Amniotic epithelial cell (primary cell): ENCODE measurements at places on chromosomes 2 and 18.

- no peak for DNase-seq
Measured at GRCh38 chr2:226184540-226184939, 615.1 kb downstream of the IRS1 start.

DNA sequence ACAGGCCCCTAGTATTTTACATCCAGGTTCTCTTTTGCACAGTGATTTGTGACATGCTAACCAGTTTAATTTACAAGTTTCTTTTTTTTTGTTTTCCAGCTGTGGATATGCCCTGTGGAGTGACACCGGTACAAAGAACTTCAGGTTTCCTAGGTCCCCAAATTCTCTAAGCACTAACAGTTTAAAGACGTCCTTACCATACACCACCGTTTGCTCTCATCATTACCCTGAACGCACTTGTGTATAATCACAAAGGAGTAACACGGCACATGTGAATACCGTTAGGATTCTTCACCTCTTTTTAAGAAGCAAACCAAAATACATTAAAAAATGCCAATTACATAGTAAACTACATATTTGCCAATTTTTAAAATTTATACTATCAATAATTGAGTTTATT, 853 bp downstream of the LANCL1 start:
- DNase-seq: no peak

- DNase-seq: no peak
Measured at GRCh38 chr18:77033575-77033974, 99.0 kb downstream of the MBP start.

DNA sequence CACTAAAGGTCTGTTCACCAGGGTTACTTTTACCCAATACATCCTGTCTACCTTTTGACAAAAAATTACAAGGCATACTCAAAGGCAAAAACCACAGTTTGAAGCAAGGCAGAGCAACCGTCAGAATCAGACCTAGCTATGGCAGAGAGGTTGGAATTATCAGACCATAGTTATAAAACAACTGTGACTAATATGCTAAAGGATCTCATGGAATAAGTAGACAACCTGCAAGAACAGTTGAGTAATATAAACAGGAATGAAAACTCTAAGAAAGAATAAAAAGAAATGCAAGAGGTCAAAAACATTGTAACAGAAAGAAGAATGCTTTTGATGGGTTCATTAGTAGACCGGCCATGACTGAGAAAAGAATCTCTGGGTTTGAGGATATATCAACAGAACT, 318.8 kb upstream of the KCNH7 start:
- DNase-seq: peak; percentile 83

DNA sequence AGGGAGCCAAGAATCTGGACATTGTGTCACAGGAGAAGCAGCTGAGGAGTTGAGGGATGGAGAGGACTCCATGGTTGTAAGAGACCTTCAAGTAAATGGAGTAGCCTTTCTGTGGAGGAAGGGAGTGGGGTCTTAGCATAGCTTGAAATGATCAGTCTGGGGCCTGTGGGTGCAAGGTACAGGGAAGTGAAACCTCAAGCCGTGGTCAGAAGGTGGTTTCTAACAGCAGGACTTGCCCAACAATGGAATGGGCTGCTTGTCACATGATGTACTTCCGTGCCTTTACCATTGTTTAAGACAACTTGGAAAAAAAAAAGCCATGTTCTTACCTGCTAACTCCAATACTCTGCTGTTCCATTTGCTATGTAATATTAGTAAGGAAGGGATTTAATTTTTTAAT, 140.7 kb downstream of the LDLRAD4 start:
- DNase-seq: no peak

- DNase-seq: no peak
Measured at GRCh38 chr2:217409949-217410680, 550.3 kb upstream of the TNP1 start.

GRCh38 chr2:133599811-133600210, 31.5 kb upstream of the NCKAP5 start:
- DNase-seq: no peak

- DNase-seq: no peak
Measured at GRCh38 chr2:172434821-172435605, 7.6 kb downstream of the ITGA6 start.

DNA sequence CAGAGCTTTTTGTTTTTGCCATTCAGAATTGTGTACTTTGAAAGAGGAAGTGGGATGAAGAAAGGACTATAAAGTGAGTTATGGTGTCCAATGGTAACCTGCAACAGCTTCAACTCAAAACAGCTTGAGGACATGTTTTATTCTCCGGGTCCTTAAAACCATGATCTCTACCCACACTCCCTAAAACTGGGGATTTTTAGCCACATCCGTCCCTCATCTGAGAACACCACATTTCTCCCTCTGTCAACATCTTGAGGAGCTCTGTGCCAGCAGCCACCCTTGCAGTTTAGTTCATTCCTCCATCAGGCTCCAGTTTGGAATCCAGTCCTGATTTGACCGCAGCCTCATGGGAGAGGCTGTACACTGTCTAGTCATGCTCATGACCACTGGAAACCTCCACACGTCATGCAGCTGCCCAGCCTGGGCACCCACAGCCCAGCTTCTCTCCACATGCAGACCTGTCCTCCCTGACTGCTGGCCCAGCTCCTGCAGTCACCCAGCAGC, 62.6 kb downstream of the C18orf63 start:
- DNase-seq: no peak

GRCh38 chr2:69065735-69066336, 52.9 kb downstream of the ANTXR1 start:
- DNase-seq: no peak

GRCh38 chr2:131413148-131413747, 49.3 kb upstream of the RAB6D start:
- peak; percentile 57 for DNase-seq

GRCh38 chr2:195722075-195722474, 65.0 kb downstream of the SLC39A10 start:
- no peak for DNase-seq

GRCh38 chr2:200340508-200341224, 34.2 kb downstream of the SPATS2L start:
- DNase-seq: peak; percentile 88

GRCh38 chr2:174717916-174718315, 46.4 kb downstream of the CHRNA1 start:
- no peak for DNase-seq

- DNase-seq: no peak
Measured at GRCh38 chr2:11571170-11571569, 37.3 kb downstream of the GREB1 start.

- no peak for DNase-seq
Measured at GRCh38 chr2:192585418-192585817, 390.7 kb upstream of the TMEFF2 start.

GRCh38 chr2:5594249-5594695, 97.9 kb upstream of the SOX11 start:
- DNase-seq: no peak

DNA sequence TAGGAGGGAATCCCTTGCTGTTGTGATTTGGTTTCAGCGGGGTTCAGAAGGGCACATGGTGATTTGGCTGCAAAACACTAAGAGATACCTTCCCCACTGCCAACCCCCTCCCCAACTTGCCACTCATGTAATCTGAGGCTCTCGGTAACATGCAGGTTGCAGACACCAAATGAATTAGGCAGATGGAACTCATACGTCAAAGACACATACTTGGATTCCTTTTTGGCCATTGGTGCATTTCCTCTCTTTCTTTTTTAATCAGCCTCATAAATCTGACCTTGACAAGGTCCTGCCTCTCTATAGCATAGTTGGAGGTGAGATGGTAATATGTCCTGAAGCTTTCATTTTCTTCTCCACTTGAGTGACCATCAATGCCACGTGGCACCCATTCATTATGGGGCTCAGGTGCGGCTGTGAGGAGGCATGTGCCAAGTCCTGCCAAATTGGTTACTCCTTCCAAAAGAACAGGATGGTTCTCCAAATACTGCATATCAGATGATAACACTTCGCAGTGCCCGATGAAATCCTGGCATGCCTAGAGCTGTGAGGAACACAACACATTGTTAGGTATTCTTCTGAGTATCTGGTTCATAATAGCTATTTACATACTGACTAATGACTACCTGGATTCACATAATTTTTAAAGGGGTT, 8.3 kb upstream of the TMEM178A start:
- DNase-seq: no peak

GRCh38 chr18:64097497-64097896, 51.4 kb downstream of the LINC00305 start:
- no peak for DNase-seq

- peak; percentile 72 for DNase-seq
Measured at GRCh38 chr2:142130111-142131009, 456 bp downstream of the LRP1B start.

- DNase-seq: peak; percentile 96
Measured at GRCh38 chr2:189129971-189130370, 49.6 kb downstream of the COL5A2 start.

- no peak for DNase-seq
Measured at GRCh38 chr2:72926368-72926767, 9.0 kb downstream of the EMX1 start.

DNA sequence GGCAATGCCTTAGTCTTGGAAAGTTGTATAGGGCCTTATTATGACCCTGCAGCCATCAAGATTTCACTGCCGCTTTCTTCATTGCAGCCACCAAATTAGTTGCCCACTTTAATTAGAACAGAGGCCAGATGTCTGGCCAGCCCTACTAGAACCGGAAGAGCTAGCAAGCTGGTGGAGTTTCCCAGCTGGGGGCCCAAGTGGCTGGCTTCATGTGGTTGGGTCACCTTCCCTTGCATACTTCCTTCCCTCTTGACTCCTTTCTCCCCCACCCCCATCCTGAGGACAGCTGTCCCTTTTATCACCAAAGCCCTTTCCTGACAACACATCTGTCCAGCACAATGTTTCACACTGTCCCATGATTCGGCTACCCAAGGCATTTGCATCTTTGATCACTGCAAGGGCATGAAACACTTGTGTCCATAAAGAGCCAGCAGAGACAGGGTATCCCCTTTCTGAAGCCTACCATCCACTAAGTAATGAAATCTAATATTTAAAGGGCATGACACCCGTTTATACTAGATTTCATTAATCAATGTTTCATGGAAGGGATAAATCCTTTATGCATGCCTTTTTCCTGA, 187.2 kb downstream of the BCL11A start:
- DNase-seq: no peak

DNA sequence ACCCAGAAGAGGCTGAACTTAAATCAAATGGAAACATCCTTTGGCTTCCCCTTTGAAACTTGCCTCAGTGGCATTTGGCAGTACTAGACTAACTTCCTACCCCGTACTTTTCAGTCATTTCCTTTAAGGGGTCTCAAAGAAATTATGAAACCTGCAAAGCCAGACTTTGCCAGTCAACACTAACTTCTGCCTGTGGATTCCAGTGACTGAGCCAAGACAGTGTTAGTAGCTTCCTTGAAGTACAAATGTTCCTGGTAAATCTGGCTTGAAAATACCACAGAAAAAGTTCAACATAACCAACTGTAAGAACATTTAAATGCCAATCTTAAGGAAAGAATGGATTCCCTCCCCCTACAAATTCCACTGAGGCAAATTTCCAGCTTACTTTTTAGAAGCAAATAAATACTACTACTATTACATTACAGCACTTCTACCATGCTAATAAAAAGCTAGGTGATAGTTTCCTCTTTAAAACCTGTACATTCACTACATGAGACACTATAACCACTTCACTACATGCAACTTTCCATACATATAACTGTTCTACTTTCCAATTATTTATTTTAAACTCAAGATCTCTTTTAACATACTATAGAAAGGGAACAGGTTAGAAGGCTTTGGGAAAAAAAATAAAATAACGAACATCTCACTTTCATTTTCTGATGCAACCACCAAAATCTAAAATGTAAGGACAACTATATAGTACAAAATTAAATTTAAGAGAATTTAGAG, 2.4 kb downstream of the PELI1 start:
- DNase-seq: peak; percentile 14

- no peak for DNase-seq
Measured at GRCh38 chr18:25145731-25146511, 206.0 kb downstream of the ZNF521 start.

GRCh38 chr2:39383146-39383545, 53.9 kb downstream of the MAP4K3 start:
- no peak for DNase-seq

- DNase-seq: peak; percentile 18
Measured at GRCh38 chr18:31101183-31102024, 817 bp downstream of the DSC2 start.

- no peak for DNase-seq
Measured at GRCh38 chr2:42895134-42895790, 102.9 kb upstream of the HAAO start.

DNA sequence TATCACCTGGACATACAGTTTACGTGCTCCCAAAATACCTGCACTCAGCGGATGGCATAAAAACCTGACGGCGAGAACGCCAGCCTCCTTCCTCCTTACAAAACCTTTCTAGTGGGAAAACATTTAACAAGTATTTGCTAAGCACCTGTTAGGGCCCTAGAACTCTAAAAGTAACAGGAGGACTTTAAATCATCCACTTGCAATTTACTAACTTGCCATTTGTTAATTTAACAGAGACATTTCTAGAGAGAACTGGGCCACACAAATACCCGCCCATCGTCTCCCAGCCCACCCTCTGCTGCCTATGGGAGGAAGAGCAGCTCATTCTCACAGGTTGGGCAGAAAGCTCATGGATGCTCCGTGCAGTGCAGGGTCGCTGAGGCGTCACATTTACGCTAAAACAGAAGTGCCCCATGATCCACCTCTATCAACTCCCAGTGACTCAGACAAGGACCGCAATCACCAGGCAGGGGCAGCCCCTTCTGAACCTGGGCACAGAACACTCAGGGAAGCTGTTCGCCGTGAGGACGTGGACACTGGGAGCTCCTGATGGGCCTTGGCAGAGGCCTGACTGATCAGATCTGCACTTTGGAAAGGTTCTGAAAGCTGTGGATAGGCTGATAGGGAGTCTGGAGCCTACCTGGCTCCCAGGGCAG, 106.9 kb downstream of the HDAC4 start:
- no peak for DNase-seq

GRCh38 chr2:133515271-133515670, 53.0 kb downstream of the NCKAP5 start:
- no peak for DNase-seq

- DNase-seq: no peak
Measured at GRCh38 chr2:155125585-155126230, 427.2 kb downstream of the KCNJ3 start.

- peak; percentile 97 for DNase-seq
Measured at GRCh38 chr2:68971591-68972231, 2.7 kb upstream of the GKN1 start.

GRCh38 chr18:32909798-32910561, 137.2 kb upstream of the KLHL14 start:
- DNase-seq: no peak

- peak; percentile 87 for DNase-seq
Measured at GRCh38 chr2:204538182-204539018, 6.9 kb upstream of the PARD3B start.
